ENCODE measurements at places on chromosomes 16 and 17.
A peak's percentile ranks its signal among the peaks of the same experiment; 100 is the strongest.

DNA sequence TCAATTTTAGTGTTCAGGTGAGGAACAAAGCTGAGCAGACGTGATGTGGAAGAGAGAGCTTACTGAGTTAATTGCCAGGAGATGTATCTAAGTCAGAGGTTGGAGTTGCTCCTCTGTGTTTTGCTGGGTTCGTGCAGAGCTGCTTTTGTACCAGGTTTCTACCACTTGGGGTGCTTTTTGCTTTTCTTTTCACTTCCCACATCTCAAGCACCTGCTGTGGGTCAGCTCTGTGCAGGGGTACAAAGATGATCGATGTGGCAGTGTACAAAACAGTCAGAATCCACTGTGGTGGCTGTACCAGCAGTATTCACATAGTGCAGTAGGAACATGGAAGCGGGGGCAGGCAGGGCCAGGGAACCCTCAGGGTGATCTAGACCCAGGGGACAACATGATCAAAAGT lies 14.8 kb downstream of the UNK start:
- DNase-seq: no peak

DNA sequence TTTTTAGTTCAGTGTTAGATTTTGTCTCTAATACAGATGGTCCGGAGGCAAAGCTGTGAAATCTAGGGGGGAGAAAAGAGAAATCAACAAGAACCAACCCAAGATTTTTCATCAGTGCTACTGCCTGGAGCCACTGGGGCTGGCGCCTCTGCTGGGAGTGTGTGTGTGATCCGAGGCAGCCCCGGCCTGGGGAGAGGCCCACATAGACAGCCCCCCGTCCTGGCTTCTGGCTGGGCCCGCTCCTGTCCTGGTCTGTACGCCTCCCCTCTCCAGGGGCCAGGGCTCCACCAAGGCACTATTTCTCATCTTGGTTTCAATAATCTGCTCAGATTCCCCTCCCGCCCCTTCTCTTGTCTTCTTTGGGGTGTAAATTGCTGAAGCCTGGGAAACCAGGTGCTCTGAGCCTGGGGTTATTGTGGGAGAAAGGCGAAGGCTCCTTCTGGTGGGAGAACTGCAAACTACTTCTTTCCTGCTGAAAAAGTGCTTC lies 7.8 kb downstream of the BAHCC1 start:
- no peak for DNase-seq

DNA sequence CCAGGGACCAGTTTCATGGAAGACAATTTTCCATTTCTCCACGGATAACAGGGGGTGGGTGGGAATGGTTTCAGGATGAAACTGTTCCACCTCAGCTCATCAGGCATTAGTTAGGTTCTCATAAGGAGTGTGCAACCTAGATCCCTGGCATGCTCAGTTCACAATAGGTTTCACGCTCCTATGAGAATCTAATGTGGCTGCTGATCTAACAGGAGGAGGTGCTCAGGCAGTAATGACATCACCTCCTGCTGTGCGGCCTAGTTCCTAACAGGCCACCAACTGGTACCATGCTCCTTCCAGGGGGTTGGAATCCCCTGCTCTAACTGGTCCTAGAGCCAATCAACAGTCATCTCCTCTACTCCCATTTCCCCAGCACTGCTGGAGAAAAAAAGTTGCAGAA lies 19.9 kb downstream of the TEX14 start:
- no peak for DNase-seq

DNA sequence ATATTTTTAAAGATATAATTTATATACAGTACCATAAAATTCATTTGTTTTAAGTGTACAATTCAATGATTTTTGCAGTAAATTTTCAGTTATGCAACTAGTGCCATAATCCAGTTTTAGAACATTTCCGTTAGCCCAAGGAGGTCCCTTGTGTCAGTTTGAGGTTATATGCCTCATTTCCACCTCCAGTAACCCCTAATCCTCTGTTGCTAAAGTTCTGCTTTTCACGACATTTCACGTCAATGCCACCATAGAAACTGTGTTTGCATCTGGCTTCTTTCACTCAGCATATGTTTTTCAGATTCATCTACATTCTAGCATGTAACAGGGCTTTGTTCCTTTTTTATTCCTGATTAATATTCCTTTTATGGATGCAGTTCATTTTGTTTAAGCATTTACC lies 42.4 kb upstream of the NUDT7 start:
- no peak for DNase-seq

DNA sequence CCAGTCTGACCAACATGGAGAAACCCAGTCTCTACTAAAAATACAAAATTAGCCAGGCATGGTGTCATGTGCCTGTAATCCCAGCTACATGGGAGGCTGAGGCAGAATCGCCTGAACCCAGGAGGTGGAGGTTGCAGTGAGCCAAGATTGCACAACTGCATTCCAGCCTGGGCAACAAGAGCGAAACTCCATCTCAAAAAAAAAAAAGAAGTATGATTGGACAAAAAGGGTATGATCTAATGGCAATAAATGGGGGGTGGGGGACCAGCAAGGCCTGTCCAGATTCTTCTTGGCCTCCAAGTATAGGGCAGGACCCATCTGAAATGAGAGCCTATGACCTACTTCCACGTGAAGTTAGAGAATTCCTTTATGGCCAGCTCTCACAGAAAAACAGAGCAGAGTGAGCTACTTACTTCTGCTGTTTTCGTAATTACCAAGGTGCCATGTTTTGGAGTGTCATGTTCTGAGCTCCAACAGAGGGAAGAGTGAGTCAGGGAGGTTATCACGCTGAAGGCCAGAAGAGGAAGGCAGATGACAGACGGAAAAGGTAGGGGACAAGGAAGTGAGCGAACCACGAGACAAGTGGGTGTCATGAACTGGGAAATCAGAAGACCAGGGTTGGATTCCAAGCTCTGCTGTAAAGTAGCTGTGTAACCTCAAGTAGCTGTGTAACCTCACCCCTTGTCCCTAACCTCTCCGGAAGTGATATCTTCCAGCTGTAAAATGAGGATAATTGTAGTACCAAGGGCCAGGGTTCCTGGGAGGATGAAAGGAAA lies 3.6 kb upstream of the ZMYND15 start:
- no peak for DNase-seq

- peak; percentile 76 for DNase-seq
Measured at GRCh38 chr16:57807968-57808528, 5.8 kb upstream of the KIFC3 start.

DNA sequence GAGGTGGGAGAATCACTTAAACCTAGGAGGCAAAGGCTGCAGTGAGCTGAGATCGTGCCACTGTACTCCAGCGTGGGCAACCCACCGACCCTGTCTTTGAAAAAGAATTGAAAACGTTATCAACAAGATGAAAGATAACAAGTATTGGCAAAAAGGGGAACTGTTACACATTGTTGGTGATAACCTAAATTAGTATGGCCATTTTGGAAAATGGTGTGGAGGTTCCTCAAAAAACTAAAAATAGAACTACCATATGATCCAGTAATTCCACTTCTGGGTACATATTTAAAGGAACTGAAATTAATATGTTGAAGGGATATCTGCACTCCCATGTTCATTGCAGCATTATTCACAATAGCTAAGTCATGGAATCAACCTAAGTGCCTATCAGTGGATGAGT lies 61.0 kb downstream of the ABHD15 start:
- DNase-seq: no peak

DNA sequence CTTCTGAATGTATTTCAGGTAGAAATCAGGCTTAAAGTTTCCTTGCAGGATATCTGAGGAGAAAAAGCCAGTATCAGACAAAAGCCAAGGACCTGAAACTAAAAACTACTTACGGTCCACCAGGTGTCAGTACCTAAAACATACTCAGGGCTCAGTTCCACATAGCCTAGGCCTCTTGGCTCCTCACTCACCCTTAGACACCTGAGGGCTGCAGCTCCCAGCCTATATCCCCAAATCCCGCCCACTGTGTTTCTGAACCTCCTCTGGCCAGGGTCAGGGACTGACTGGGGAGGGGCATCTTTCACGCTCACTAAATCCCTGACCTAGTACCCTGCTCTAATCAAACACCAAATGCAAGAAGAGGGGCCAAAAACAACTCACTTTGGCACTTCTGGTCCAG lies 8.8 kb upstream of the ROGDI start:
- DNase-seq: no peak

- DNase-seq: no peak
Measured at GRCh38 chr17:41151525-41151924, 1.9 kb upstream of the KRTAP4-5 start.

DNA sequence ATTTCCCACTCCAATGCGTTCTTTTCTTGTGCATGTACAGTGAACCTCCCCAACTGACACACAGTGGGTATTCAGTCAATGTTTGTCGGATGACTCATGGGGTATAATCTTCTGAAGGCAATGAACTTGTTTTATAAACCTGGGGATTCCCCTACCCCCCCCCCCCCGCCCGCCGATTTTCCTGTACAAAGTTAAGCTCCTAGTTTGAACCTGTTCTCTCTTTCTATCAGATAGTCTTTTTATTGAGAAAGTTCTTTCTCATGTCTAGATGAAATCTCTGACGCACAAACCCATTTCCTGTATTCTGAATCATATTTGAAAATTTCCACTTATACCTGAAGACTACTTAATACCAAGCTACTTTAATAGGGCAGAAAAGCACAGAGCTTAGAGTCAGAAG lies 338.3 kb downstream of the CA10 start:
- no peak for DNase-seq

- DNase-seq: no peak
Measured at GRCh38 chr17:82587234-82588086, 60.8 kb downstream of the WDR45B start.

- no peak for DNase-seq
Measured at GRCh38 chr17:28328325-28328724, 6.9 kb downstream of the IFT20 start.

- DNase-seq: no peak
Measured at GRCh38 chr16:84449156-84450140, 55.0 kb downstream of the MEAK7 start.

DNA sequence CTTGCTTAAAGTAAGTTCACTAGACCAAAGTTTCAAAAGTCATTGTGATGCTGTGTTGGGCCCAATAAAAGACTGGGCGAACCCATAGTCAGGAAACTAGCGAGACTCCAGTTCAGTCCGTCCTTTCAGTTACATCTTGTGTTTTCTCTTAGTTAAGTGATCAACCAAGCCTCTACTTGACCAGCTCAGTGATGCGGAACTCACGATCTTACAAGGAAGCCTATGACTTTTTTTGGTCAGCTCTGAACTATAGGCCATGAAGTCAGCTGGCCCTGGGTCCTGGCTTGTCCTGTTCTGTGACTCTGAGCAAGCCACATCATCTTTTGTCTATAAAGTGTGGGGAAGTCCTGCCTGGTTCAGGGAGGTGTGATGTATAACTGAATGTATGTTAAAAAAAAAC lies 21.7 kb upstream of the WSCD1 start:
- DNase-seq: no peak

DNA sequence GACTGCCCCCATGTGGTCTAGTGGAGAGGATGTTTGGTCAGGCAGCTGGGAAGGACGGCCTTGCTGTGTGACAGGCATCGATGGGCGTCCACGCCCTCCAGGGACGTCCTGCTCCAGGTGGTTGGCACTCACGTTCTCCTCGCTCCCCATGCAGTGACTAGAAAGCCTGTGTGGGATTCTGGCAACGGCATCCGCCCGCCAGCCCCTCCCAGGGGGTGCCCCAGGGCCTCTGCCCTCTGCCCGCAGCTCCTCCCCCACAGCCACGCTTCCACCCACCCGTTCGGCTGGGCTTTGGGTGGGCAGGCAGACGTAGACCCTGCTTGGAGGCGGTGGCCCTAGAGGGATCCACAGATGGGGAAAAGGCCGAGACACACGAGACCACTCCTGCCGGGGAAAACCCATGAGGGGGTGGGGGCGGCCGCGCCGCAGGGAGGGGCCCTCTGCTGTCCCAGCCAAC lies 4.7 kb upstream of the IL17C start:
- no peak for DNase-seq

DNA sequence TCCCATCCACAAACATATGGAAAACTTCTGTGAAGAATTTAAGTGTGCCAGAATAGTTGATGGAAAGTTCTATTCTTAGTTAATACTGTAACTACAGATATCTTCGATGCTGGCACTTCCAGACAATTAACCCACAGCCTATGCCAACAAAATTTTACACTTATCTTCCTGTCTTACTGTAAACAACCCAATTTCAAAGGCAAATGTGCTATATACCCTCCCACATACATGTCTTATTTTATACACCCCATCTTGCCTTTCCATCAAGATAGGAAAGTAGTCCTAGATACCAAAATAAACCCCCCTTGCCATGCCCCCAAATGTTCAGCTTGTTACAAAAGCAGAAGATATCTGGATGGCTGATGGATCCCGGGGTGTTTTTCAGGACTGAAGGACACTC lies 306.3 kb downstream of the SLC39A11 start:
- DNase-seq: no peak

- no peak for DNase-seq
Measured at GRCh38 chr17:28573040-28573380, 1.7 kb upstream of the PIGS start.

DNA sequence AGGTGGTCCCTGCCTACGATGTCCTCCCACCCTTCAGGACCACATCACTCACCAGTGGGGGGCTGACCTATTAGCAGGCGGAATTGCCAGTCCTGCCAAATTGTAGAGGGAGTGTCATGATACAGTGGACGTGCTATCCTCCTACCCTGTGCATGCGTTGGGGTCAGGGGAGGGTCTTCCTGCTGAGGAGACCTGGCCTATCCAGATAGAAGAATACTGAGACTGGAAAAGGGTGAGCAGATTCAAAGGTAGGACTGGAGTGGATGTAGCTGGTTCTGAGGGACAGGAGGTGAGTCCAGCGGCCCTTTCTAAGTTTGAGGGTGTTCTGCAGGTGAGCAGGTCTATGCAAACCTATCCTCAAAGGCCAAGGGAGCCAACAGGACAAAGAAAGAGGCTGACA lies 8.0 kb downstream of the PRSS41 start:
- no peak for DNase-seq

DNA sequence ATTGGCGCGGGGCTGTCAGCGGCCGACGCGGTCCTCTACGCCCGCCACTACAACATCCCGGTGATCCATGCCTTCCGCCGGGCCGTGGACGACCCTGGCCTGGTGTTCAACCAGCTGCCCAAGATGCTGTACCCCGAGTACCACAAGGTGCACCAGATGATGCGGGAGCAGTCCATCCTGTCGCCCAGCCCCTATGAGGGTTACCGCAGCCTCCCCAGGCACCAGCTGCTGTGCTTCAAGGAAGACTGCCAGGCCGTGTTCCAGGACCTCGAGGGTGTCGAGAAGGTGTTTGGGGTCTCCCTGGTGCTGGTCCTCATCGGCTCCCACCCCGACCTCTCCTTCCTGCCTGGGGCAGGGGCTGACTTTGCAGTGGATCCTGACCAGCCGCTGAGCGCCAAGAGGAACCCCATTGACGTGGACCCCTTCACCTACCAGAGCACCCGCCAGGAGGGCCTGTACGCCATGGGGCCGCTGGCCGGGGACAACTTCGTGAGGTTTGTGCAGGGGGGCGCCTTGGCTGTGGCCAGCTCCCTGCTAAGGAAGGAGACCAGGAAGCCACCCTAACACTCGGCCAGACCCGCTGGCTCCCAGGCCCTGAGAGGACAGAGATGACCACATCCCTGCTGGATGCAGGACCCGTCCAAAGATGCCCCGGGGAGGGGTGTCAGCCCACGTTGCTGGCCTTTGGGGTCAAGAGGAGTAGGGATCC lies 2.4 kb upstream of the NECAB2 start:
- DNase-seq: no peak

GRCh38 chr16:5041600-5042133 lies 7.9 kb upstream of the NAGPA start:
- peak; percentile 3 for DNase-seq
